ENCODE measurements at places on chromosomes 11 and 22. TPM values are rescaled to one million over a fixed set of nuclear protein-coding genes. Genes with fewer than 3 reads are reported as not detected.

GRCh38 chr11:69238573-69239351 is 55.2 kb upstream of the MYEOV start:
- DNase-seq: no peak

- DNase-seq: peak; percentile 53
Observed at GRCh38 chr11:62664405-62665074, 470 bp downstream of the C11orf98 start.

DNA sequence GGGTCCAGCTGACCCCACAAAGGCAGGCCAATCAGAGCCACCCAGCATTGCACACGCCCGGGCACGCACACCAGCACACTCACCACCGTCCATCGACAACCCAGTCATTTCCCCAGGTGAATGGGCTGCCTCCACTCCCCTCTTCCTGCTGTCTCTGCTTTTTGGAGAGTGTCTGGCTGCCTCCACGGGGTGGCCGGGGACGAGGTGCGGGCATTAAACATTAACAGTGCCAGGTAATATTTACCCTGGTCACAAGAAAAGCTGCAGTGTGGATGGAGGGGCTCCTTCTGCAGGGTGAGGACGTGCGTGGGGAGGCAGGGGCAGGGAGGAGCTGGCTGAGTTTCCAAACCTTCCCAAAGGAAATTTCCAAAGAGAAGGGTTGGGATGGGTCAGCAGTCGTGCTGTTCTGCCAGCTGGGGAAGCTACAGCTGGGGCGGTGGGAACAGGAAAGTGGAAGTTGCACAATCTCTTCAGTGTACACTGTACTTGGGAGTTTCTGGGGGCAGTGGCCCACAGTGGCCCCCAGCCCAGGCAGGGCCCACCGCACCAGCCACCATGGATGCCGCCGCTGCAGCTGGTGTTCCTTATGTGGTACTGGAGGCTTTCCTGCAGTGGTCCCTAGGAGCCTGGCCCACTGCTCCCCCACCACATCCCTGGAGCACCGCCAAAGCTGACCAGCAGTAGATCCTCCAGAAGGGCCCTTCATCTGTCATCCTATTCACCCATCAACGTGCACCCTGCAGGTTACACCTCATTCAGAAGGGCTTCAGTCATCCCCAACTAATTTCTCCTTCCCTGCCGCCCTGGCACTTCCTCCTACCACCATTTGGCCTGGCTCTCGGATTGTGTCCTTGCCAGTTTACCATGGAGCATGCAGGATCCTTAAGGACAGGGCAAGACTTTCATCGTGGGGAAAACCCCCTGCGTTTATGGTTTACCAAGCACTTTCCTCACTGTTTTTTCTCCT is at the start of gene FXYD2:
Gene FXYD2, minus strand, starts transcription at position 174 of the 967 bp plus-strand sequence. Its CDS starts 66 bp downstream, at position 108.
- no peak for DNase-seq

DNA sequence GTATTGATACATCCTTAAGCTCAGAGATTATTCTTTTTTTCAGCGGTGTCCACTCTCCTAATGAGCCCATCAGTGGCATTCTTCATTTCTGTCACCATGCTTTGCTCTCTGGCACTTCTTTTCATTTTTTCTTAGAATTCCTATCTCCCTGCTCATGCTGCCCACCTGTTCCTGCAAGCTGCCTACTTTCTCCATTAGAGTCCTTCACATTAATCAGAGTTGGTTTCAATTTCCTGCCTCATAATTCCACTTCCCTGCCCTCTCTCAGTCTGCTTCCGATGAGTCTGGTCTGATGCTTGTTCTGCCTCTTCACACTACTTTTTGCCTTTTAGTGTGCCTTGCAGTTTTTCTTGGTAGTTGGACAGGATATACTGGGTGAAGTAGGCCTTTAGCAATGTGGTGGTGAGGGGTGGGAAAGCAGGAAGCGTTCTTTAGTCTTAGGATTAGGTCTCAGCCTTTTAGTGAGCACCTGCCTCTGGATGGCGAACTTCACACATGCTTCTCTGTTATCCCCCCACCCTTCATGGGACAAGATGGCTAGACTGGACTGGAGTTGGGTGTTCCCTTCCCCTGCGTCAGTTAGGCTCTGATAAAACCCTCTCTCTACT is 53.6 kb downstream of the CECR2 start:
- DNase-seq: no peak

- no peak for DNase-seq
Observed at GRCh38 chr11:1140642-1141490, 16.9 kb upstream of the MUC5AC start.

ISX gene
- not detected for total RNA-seq

- no peak for DNase-seq
Observed at GRCh38 chr22:32352681-32353080, 5.0 kb upstream of the RFPL3 start.

- DNase-seq: no peak
Observed at GRCh38 chr11:128696941-128697340, 3.1 kb downstream of the FLI1 start.

GRCh38 chr22:46905834-46906233 is 143.4 kb downstream of the TBC1D22A start:
- DNase-seq: no peak

DSCAML1 gene
- total RNA-seq: not detected

DNA sequence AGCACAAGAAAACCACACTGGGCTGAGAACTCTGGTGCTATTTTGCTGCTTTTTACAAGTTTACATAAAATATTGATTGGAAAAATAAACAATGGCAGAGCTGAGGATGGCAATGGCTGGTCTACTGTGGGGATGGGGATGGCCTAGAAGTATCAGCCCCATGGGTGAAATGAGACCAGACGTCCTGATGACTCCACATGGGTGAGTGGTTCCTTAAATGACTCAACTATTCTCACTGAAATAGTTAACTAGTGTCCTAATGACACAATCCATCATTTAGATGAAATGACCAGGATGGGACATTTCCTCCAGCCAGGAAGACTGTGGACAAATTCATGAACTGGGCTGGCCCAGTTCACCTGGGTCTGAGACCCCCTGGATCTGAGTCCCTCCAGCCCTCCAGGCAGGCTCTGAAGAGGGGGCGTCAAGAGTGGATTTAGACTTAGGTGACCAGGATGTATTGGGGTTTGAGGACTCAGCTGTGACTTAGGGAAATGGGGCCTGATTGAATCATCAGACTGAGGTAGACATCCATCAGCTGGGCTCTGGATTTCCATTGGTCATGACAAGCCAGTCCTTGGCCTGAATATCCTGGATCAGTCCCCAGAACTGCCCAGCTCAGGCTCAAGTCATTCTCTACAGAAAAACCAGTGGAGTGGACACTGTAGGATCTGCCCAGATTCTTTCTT is 98.2 kb upstream of the IGLL5 start:
- DNase-seq: no peak

DNA sequence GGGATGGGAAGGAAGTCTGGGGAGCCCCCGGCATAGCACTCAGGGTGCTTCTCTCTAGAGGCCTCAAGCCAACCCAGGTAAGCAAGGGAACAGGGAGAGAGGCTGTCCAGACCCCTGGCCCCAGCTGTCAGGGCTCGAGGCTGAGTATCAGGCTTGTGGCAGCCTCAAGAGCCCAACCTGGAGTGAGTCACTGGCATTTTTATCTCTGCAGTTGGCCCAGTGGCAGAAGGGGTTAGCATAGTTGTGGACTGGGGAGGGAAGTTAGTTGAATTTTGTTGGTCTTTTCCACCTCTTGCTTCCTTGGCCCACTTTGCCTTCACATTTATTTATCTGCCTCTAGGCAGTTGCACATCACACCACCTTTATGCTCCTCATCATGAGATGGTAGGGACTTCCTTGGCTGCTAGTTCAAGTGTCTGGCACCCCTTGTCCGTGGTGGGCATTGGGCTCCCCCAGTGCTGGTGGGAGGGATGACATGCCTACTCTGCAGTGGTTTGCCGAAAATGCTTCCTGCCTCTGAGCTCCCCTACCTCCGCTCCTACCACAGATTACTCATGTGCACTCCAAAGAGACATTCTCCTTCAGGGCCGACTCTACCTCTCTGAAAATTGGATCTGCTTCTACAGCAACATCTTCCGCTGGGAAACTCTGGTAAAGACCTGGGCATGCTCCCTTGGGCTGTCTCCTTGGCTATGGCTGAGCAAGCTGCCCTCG is 60.1 kb downstream of the SCN3B start:
- DNase-seq: peak; percentile 14

DNA sequence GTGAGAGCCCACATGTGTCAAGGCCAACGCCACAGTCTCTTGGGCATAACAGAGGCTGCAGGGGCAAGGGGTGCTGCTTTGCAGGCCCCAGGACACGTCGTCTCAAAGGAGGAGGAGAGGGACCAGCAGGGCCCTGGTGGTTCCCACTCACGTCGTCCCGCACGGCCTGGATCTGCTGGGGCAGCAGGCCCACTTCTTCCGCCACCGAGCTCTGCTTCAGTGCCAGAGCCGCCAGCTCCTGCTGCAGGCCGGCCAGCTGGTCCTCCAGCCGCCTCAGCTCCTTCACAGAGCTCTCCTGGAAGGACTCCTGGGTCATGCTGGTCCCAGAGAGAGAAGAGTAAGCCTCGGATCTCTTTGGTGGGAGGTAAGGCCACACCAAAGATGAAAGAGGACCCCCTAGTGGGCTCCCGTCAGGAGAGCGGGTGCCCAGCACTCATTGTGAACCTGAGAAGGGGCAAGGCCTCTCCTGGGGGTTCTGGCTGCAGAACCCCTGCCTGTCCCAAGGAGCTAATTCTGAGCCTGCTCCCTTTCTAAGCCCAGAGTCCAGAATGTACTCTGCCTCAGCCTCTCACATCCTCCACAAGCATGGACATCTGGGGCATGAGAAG is 15.6 kb downstream of the SUN2 start:
- DNase-seq: no peak

GRCh38 chr22:37059876-37060449 is 8.4 kb downstream of the KCTD17 start:
- no peak for DNase-seq

CREB3L1 gene
- total RNA-seq: 324 TPM
